ENCODE measurements at places on chromosomes 3 and 15.

- DNase-seq, result no peak
Measured at GRCh38 chr3:18349197-18349798, 75.8 kb downstream of the SATB1 start.

DNA sequence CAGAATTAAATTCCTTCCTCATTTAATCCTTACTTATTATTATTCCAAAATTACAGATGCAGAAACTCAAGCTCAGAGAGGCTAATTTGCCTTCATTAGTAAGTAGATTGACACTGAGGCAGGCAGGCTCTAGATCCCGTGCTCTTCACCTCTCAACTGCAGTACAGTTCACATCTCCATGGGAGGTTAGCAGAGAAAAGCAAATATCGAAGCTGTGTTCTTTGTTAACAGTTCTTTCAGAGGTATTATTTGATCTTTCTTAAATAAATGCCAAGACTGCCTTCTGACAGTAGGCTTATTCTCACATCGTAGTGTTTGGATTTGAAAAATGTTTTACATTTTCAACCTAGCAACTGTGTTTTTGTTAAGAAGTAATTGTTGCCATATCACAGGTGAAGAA is 15.9 kb upstream of the FAH start:
- no peak for DNase-seq

- no peak for DNase-seq
Measured at GRCh38 chr3:172044833-172045585, 5.6 kb downstream of the FNDC3B start.

- no peak for DNase-seq
Measured at GRCh38 chr3:97138914-97139541, 324.6 kb downstream of the EPHA6 start.

GRCh38 chr3:7484636-7485035 is 623.7 kb downstream of the GRM7 start:
- no peak for DNase-seq

DNA sequence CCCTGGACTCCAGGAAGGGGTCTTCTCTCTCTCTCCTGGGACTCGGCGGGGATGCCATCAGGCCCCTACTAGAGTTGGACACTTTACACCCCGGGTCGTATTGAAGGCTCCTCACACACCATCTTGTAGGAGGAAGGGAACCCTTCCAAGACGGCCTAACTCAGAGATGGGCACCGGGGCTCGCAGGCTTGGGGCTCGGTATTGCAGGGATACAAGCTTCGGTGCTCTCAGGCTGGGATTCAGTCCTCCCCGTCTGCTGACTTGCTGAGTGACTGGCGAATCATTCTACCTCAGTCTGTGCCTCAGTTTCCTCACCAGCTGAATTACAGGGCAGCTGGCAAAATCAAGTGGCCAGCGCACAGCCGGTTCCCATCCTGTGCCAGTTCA is 419 bp upstream of the CALML4 start:
- no peak for DNase-seq

DNA sequence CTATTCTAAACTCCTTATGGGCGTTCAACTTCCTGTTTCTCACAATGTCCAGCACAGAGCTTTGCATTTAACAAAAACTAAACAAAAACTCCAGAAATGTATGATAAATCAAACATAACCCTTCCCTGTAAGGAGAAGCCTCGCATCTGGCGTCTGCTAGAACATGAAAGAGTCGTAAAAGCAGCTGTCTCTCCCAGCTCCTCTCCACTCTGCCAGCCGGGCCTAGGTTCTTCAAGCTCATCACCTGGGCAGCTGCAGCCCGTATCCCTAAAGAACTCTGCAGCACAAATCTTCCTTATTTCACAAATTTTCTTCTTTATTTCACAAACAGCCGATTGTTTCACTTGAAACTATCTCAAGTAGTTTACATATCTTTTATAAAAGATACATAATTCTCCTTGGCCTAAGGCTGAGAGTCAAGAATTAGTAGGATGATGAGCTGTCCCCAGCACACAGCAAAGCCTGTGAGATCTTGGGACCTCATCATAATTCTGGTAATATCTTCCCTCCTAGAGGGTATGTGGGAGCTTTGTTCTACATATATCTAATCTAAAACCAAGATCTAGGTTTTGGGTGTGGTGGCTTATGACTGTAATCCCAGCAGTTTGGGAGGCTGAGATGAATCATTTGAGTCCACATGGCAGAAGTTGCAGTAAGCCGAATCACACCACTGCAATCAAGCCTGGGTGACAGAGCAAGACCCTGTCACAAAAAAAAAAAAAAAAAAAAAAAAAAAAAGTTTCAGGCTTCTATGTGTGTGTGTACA is 35.3 kb downstream of the ANXA2 start:
- DNase-seq, result no peak

DNA sequence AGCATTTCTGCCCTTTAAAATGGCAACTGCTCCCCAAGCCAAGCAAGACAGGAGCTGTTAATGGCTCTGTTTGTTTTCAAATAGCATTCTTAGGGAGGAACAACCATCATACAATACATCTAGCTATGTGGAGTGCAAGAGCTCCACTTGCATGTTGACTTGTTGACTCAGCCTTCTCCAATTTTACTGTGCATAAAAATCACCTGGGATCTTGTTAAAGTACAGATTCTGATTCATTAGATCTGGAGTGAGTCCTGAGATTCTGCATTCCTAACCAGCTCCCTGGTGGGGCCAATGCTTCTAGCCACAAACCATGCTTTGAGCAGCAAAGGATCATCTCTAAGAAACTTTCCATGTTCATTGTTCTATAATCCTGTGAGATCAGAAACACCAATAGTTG is 171.4 kb downstream of the THRB start:
- DNase-seq, result no peak

DNA sequence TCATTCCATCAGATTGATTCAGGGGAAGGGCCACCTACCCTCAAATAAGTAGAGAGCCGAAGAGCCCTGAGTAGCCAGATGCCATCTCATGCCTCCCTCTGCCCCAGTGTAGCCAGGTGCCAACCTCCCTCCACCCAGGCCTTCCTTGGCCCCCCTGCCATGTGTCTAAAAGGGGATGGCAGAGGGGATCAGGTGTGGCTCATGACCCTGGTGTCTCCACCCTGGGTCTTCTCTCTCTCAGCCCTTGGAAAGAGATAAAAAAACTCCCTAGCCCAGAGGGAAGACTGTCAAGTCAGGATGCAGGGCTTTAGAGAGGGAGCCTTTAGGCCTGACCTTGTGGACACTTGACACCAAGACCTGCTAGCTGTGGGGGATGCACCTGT is 5.2 kb downstream of the GRM2 start:
- no peak for DNase-seq

DNA sequence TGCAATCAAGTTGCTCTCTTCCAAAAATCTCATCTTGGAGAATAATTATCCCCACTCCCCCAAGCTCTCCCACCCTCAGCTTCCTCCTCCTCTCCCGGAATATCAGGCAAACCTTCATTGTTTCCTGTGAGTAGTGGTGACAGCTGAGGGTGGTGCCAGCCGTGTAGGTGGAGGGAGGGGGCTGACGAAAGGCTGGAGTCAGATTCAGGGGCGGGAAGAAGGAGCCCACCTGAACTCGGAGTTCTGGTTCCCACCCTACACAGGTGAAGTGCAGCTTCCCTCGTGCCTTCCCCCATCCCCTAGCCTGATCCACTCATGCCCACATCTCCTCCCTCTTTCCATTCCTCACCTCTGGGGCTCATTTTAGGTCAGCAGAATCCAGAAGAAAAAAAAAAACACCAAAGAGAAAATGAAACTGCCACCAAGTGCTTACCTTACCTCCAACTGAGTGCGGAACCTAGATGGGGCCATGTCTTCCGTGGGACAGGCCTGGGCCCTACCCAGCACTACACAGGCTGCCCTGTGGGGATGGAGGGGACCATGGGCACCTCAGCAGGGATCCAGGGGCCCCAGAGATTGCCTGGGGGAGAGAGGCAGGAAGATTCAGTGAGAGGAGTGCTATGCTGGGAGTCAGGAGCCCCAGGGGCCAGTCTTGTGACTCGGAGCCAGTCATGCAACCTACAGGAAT is 81.3 kb downstream of the ADCY5 start:
- DNase-seq, result no peak

DNA sequence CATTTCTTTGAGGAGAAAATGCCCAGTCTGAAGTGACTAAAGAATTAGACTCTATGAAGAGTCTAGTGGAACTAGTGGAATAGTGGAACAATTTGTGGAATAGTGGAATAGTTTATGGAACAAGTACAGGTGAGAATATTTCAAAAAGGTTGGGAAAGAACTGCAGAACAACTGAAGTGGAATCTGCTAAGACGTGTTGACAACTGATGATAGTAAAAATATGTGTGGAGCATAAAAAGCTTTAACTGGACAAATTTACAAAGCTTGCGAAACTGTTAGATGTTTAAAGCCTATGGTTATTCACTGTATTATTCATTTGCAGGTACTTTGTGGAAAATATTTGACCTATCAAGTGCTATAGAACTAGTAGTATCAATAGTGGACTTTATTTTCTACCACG is 164.5 kb downstream of the ADAMTS9 start:
- no peak for DNase-seq

- DNase-seq, result no peak
Measured at GRCh38 chr3:125359700-125360099, 15.4 kb downstream of the ZNF148 start.

DNA sequence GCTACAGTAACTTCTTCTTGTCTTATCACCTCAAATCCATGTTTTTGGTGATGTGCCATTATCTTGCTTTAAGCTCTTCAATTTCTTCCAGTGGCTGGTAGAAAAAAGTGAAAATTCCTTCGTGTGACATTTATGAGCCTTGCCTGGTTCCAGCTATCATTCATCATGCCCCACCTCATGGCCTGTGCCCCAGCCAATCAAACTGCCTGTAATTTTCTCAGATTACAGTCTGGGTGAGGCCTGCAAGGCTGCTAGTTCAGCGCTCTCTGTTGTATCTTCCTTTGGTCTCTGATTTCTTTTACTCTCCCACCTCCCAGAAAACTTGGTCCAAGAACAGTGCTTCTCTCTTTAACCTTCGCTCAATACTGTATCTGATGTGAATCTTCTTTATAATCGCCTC is 249.3 kb upstream of the ZNF717 start:
- no peak for DNase-seq

GRCh38 chr3:58507356-58508078 is 15.6 kb downstream of the KCTD6 start:
- no peak for DNase-seq

DNA sequence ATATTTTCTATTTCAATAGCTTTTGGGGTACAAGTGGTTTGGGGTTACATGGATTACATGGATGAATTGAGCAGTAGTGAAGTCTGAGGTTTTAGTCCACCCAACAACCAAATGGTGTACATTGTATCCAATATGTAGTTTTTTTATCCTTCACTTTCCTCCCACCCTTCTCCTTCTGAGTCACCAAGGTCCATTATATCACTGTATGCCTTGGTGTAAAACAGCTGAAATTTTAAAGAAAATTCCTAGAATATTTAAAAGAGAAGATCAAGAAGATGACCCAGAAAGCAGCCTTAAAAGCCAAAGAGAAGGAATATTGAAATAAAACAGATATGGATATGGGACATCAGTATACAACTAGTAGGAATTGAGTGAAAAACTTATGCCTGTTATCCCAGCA is 204.2 kb upstream of the COL8A1 start:
- DNase-seq, result no peak

DNA sequence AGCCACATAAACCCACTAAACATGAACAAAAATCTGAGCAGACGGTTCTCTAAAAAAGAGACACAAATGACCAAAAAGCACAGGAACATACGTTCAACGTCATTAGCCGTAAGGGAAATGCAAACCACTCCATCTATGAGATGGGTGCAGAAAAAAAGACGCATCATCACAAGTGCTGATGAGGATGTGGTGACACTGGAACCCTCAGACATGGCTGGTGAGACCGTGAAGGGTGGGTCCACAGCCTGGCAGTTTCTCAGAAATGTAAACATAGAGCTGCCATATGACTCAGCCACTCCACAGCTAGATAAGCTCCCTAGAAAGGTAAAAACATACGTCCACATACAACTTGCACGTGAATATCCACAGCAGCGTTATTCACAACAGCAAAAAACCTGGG is 23.3 kb downstream of the PCSK6 start:
- no peak for DNase-seq

DNA sequence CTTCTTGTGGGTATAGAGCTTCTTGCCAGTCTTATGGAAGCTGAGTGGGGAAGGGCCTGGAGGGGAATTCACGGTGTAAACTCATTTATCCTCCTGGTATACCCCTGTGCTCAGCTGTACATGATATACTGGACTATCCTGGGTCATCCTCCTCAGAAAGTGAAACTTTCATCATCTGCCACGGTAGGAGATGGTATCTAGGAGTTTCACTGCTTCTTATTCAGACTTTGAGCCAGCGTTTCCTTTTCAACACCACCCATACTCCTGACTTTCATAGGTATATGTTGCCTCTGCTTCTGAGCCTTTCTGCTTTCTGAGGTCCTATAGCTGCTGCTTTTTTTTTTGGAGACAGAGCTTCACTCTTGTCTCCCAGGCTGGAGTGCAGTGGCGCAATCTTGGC is 15.6 kb downstream of the SENP5 start:
- DNase-seq, result no peak

- no peak for DNase-seq
Measured at GRCh38 chr3:132803889-132804288, 81.7 kb upstream of the NPHP3 start.

- DNase-seq, result peak; percentile 87
Measured at GRCh38 chr3:53072653-53073552, 27.0 kb upstream of the SFMBT1 start.

GRCh38 chr15:64774037-64774628 is 1.3 kb downstream of the RBPMS2 start:
- no peak for DNase-seq

- DNase-seq, result no peak
Measured at GRCh38 chr3:146803745-146804144, 198.6 kb upstream of the PLSCR5 start.

GRCh38 chr3:11641683-11642430 is 1.9 kb downstream of the VGLL4 start:
- no peak for DNase-seq

DNA sequence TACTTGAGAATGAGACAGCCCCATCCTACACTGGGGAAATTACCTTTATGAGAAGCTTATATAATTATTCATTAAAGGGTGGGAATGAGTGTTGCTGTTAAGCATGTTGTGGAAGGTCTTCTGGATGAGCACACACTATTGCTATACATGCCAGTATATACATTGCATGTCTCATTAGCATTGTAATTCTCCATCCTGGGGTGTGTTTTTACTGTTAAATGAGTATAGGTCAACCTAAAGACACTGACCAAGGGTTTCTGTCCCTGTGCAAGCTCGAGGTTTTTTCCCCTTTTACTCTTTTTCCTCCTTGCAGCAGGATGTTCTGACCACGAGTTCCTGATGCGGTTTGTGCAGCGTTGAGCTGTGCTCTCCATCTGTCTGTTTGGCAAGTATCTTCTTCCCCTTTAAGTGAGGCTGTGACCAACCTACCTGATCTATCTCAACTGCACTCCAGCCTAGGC is 7.2 kb upstream of the IVD start:
- DNase-seq, result peak; percentile 55

GRCh38 chr3:186308549-186308948 is 53.5 kb downstream of the DGKG start:
- no peak for DNase-seq

DNA sequence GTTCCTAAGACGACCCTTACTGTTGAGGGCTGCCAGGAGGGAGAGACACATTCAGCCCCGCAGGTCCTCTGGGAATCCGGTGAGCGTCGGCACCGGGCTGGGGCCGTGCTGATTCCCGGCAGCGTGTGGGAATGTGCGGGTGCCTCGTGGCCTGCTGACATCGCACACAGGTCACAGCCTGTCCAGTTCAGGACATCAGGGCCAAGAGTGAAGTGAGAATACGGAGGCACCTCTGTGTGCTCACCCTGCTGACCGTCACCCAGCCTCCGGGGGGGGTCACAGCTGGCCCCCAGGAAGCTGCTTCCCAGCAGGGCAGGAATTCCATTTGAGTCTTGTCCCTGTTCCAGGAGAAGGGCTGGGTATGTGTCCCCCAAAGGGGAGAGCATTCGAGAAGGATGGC is 53.6 kb downstream of the PGPEP1L start:
- no peak for DNase-seq
